ENCODE measurements at places on chromosomes 4 and X. TPM values are rescaled to one million over a fixed set of nuclear protein-coding genes. Genes with fewer than 3 reads are reported as not detected.

DNA sequence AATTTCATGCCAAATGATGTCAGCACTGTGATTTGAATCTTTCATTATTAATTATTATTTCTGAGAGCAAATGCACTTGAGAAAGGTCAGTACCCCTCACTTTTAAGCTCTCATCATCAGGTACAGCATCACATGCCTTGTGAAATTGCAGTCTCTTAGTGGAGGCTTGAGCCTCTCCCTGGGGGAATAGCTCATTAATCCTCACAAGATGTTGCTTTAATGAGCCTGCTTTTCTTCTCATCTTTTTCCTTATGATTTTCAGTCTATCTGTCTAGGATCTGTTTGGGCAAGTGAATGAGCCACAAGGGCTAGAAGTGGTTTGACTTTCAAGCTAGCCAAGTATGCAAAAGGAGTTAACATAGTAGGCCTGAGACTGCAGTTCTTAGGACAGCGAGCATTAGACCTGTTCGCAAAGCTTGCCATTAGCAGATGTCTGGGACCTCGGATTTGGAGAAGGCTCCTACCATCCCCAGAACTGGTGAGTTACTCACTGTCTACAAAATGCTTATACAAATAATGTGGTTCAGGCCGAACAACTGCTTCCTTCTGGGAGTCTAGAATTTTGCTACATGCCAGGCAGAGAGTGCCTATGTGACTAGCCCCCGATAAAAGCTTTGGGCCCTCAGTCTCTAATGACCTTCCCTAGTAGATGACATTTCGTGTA, 174.5 kb downstream of the IL15 start:
- no peak for DNase-seq

DNA sequence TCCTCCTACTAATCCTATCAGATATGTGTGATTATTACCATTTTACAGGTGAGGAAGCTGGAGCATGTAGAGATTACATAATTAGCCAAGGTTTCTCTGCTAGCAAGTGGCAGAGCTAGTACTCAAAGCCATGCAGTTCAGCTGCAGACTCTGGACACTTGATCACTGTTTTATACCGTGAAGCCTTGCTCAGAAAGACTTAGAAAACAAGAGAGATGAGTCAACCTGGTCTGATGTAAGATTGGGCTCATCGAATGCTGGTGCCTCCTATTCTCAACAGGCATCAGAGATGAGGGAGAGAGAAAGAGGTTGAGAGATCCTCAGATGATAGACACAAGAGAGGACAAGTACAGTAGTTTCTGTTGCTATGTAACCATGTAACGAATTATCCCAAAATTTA, 19.0 kb upstream of the PDE5A start:
- DNase-seq: no peak

- DNase-seq: no peak
Observed at GRCh38 chr4:7023486-7023885, 19.7 kb upstream of the TADA2B start.

DNA sequence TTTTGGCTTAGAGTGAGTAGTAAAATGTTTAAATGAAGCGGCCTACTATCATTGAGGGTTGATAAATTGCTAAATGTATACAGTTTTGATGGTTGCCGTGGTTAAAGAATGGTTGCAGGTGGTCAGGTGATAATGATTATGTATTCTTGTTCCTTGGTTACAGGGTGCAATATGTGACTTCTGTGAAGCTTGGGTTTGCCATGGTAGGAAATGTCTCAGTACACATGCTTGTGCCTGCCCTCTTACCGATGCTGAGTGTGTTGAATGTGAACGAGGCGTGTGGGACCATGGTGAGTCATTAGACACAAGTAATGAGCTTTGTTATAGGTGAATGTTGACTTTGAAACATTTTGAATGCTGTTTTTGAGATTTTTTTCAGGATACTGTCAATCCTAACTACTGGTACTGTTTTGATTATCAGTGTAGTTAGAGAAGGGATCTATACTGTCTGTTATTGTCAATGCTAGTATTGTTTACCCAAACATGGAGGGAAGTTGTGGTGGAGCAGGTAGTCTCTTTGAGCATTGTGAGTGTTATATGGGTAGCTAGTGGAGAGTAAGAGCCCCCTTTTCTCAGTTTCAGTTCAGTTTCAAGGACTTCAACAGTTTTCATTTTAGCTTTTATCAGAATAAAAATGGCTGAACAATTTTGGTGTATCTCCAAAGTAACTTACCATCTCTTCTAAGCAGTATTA, 8.9 kb downstream of the ZNF330 start:
- DNase-seq: no peak

GRCh38 chr4:36242629-36243354, 1.5 kb downstream of the ARAP2 start:
- no peak for DNase-seq

The MAGEC3 gene
- polyA plus RNA-seq: 1.1 TPM

DNA sequence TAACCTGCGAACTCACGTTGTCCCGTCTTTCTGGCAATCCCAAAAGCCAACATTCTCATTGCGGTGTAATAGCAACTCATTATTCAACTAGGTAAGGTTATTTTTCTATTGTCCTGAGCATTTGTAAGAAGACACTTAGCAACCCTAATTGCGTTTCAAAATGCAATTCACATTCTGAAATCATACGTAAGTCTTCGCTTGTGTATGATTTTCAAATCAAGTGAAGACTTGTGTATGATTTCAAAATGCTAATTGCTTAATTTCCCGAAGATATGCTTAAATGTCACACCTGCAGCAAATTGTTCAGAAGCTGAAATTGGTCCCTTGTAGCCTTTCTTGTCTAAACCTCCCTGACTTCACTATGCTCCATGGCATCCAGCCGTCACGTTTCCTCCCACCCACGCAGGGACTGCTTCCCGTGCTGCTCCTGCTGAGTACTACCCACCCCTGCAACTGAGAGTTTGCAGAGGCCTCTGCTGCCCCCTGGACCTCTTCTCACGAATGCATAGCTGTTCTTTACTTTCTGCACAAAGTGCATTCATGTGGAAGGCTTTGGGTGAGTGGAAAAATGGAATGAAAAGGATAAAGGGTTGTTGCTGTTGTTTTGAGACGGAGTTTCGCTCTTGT, 40.8 kb upstream of the CLDN24 start:
- DNase-seq: no peak

The CTAG1A gene
- not detected for polyA plus RNA-seq

DNA sequence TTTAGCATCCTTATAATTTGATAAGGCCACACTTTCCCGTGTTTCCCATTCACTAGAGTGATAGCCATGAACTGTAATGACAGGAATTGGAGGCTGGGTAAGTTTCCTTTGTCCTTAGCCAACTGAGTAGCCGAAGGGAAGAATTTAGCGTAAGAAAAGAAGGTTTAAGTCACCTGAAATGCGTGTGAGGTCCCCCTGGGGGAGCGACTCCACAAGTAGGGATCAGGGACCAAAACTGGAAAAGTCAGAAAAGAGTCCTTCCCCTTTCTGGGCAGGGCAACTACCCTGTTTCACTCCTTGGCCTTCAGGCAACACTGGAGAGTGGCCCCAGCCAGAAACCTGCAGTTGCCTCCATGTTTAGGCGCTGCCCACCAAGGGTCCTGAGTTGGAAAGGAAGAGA, 81.6 kb upstream of the MED14 start:
- DNase-seq: no peak

DNA sequence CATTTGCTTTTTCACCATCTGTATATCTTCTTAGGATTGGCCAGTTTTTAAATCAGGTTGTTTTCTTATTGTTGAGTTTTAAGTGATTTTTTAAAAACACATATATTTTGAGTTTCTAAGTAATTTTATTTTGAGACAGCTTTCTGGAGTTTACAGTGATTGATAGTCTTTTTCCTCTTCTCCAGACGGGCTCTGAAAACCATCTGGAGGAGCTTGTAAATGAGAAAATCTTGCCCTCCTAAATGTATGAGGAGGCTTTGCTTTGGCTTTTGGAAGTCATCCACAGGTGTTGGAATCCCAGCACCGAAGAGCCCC, 160.2 kb downstream of the SOWAHB start:
- DNase-seq: no peak
